ENCODE measurements at places on chromosomes 7 and 10.

DNA sequence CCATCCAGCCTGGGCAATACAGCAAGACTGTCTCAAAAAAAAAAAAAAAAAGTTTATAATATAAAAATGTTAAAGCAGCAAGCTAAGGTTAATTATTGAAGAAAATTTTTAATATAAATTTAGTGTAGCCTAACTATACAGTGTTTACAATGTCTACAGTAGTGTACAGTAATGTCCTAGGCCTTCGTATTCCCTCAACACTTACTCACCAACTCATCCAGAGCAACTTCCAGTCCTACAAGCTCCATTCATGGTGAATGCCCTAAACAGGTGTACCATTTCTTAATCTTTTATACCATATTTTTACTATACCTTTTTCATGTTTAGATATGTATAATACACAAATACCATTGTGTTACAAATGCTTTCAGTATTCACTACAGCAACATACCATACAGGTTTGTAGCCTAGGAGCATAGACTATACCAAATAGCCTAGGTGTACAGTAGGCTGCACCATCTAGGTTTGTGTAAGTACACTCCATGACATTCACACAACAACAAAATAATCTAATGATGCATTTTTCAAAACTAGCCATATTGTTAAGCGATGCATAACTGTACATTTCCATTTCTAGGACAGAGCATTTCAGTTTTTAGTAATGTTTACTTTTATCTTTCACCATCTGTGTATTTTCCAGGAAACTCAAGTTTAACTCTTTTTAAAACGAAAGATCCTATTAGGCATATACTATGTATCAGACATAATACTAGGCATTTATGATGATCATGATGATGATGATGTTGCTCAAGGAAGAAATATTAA is 43.3 kb downstream of the CNOT4 start:
- DNase-seq = no peak
- H3K27ac ChIP-seq = no peak overlapping the region
- no peaks in the 10 kb centered on the region for H3K36me3 ChIP-seq
- H3K27me3 ChIP-seq = no peaks in the 10 kb centered on the region
- peaks cover 7% of the 10 kb centered on the region for H3K4me1 ChIP-seq

- H3K4me1 ChIP-seq = peaks cover 12% of the 10 kb centered on the region
- H3K36me3 ChIP-seq = no peaks in the 10 kb centered on the region
- DNase-seq = no peak
- H3K27me3 ChIP-seq = peaks cover 27% of the 10 kb centered on the region
- H3K27ac ChIP-seq = no peak overlapping the region
- H3K4me3 ChIP-seq = no peak overlapping the region
Observed at GRCh38 chr10:23345861-23346260, 1.3 kb upstream of the C10orf67 start.

GRCh38 chr7:28661826-28662595 is 249.7 kb downstream of the CREB5 start:
- DNase-seq = no peak
- H3K36me3 ChIP-seq = peaks cover 13% of the 10 kb centered on the region
- H3K4me1 ChIP-seq = no peaks in the 10 kb centered on the region
- H3K27me3 ChIP-seq = no peaks in the 10 kb centered on the region

- H3K27ac ChIP-seq = peak overlapping the region; percentile 4
- H3K27me3 ChIP-seq = no peaks in the 10 kb centered on the region
- H3K4me3 ChIP-seq = no peak overlapping the region
- no peak for DNase-seq
- peaks cover 15% of the 10 kb centered on the region for H3K4me1 ChIP-seq
Observed at GRCh38 chr7:126524967-126525366, 727.8 kb downstream of the GRM8 start.

- DNase-seq = peak; percentile 70
- H3K36me3 ChIP-seq = no peaks in the 10 kb centered on the region
- H3K4me3 ChIP-seq = no peak overlapping the region
- H3K27ac ChIP-seq = no peak overlapping the region
Observed at GRCh38 chr7:28626624-28627262, 214.4 kb downstream of the CREB5 start.

DNA sequence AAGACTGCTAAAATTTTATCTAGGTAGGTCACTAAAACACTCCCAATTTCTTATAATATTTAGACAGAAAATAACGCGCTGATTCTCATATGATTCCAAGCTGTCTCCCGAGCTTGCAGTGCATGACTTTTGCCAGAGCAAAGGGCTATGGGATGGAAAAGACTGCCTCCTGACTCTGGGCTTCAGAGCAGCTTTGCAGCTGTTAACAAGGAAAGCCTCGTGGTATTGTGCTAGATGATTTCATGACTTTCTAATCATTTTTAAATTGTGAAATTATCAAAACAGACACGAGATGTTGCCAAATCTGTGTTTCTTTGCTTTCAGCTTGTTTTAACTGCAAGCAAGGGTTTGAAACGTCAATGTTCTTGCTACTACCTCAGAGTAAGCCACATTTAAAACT is 238.3 kb downstream of the AGMO start:
- no peaks in the 10 kb centered on the region for H3K27me3 ChIP-seq
- no peak overlapping the region for H3K27ac ChIP-seq
- peaks cover 4% of the 10 kb centered on the region for H3K4me1 ChIP-seq

DNA sequence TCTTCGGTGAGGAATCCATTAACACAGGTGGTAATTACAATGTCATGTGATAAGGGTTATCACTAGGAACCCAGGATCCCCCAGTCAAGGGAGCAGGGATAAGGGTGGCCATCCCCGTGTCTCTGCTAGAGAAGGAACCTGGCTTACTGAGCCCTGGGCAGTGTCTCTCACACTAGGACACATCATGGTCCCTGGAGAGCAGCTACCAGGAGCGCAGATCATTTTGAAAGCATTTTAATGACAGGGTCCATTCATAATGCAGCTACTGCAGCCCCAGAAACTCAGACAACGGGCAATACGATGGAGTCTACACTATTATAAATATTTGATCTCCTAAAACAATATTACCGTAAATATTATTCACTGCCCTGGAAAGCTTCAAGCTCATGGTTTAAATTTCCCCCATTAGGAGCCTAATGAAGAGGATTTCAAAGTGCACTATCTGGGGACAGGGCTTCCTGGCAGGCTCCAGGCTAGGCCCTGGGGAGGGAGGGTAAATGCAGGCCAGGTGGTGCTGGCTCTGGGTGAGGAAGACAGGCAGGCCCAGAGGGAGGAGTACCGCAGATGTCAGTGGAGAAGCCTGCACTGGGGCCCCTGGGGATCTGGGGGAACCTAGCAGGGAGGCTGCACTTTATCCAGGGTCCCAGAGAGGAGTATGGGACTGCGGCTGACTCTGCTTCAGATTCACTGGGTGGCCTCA is 52.6 kb upstream of the LOXL4 start:
- no peak for DNase-seq
- H3K4me3 ChIP-seq = no peak overlapping the region
- no peaks in the 10 kb centered on the region for H3K36me3 ChIP-seq
- no peaks in the 10 kb centered on the region for H3K27me3 ChIP-seq
- H3K4me1 ChIP-seq = peaks cover 7% of the 10 kb centered on the region

- no peak overlapping the region for H3K27ac ChIP-seq
- H3K4me3 ChIP-seq = no peak overlapping the region
- DNase-seq = no peak
- no peaks in the 10 kb centered on the region for H3K4me1 ChIP-seq
- peaks cover 18% of the 10 kb centered on the region for H3K27me3 ChIP-seq
Observed at GRCh38 chr7:154584352-154585252, 418.3 kb downstream of the PAXIP1 start.

DNA sequence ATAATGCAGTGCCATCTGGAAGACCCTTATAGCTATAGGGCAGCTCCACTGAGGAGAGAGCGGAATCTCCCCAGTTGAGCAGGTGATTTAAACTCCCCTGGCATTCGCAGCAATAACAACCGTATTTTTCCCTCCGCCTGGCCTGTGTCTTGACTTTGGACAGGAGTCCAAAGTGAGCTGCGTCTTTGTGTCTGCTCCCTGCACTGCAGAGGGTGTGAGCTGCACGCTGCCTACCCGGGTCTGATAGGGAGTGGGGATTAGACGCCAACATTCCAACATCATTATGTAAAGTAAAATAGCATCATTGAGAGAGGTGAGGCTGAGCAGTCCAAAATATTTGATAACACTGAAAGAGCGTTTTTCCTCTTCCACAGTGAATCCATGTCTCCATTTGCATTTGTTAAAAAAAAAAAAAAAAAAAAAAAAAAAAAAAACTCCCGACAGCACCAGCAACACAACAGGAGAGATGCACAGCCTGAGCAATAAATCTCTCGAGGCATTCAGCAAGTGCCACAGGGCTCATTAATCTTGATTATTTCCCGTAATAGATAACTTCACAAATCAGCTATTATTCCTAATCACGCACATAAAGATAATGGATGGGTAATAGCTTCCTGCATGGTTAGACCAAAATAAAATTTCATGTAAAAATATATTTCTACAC is 68.6 kb downstream of the CELF2 start:
- H3K27me3 ChIP-seq = no peaks in the 10 kb centered on the region
- no peaks in the 10 kb centered on the region for H3K36me3 ChIP-seq
- no peak overlapping the region for H3K27ac ChIP-seq
- no peak overlapping the region for H3K4me3 ChIP-seq
- H3K4me1 ChIP-seq = no peaks in the 10 kb centered on the region
- no peak for DNase-seq

GRCh38 chr7:25031007-25031406 is 51.0 kb upstream of the OSBPL3 start:
- peaks cover 29% of the 10 kb centered on the region for H3K4me1 ChIP-seq
- H3K36me3 ChIP-seq = peaks cover 3% of the 10 kb centered on the region

- H3K36me3 ChIP-seq = peaks cover 5% of the 10 kb centered on the region
- H3K27me3 ChIP-seq = no peaks in the 10 kb centered on the region
- DNase-seq = no peak
Observed at GRCh38 chr7:16785321-16785720, 19.5 kb downstream of the AGR2 start.

- no peak overlapping the region for H3K27ac ChIP-seq
- no peaks in the 10 kb centered on the region for H3K4me1 ChIP-seq
- H3K27me3 ChIP-seq = peaks cover 5% of the 10 kb centered on the region
- no peak for DNase-seq
- no peak overlapping the region for H3K4me3 ChIP-seq
Observed at GRCh38 chr7:155975490-155975889, 163.2 kb upstream of the SHH start.

DNA sequence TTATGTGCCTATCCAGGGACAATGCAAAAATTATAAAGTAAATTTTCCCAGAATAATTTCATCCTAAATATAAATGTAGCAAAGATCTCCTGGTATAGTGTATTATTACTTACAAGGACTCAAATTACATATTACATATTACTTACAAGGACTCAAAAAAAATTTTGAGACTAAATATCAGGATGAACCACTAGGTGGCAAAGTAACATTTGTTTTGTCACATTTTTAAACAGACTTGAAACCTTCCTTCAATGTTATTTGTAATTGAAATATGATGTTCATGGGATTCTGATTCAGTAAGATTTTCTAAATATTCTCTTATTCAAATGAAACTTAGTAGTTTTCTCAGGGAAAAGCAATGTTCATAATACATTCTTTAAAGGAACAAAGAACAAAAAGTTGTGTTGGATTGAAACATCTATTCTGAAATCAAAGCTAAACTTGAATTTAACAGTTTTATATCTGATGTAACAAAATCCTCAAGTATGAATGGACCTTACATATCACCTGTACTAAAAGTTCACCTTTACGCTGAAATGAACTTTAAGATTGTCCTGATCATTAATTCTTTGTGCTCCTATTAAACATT is 74.3 kb upstream of the GNAI1 start:
- H3K27me3 ChIP-seq = no peaks in the 10 kb centered on the region
- H3K36me3 ChIP-seq = peaks cover 10% of the 10 kb centered on the region
- H3K4me3 ChIP-seq = no peak overlapping the region

DNA sequence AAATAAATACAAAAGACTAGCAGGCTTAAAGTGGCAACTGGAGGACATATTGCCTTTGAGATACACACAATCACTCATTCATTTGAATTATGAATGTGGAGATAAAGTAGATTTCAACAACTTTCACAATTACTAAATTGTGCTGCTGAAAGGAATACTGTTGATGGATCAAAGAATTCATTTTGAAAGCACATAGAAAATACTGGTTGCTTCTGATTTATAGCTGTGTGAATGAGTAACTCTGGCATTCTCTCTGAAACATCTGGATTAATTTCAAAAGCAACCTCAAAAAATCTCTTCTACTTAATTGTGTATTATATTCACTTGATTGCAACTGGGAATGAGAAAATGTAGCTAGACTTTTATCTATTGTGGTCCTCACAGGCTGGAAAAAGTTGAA is 397.6 kb downstream of the THSD7A start:
- H3K27me3 ChIP-seq = no peaks in the 10 kb centered on the region
- peaks cover 7% of the 10 kb centered on the region for H3K36me3 ChIP-seq
- H3K4me1 ChIP-seq = peaks cover 17% of the 10 kb centered on the region

- peaks cover 18% of the 10 kb centered on the region for H3K4me1 ChIP-seq
- DNase-seq = no peak
- H3K27ac ChIP-seq = no peak overlapping the region
- no peaks in the 10 kb centered on the region for H3K36me3 ChIP-seq
Observed at GRCh38 chr10:54444170-54444569, 356.9 kb downstream of the PCDH15 start.

- no peak for DNase-seq
- peaks cover 75% of the 10 kb centered on the region for H3K36me3 ChIP-seq
- H3K4me3 ChIP-seq = no peak overlapping the region
- peak overlapping the region; percentile 50 for H3K27ac ChIP-seq
- H3K27me3 ChIP-seq = no peaks in the 10 kb centered on the region
Observed at GRCh38 chr7:128767475-128768110, 8.0 kb downstream of the OPN1SW start.

DNA sequence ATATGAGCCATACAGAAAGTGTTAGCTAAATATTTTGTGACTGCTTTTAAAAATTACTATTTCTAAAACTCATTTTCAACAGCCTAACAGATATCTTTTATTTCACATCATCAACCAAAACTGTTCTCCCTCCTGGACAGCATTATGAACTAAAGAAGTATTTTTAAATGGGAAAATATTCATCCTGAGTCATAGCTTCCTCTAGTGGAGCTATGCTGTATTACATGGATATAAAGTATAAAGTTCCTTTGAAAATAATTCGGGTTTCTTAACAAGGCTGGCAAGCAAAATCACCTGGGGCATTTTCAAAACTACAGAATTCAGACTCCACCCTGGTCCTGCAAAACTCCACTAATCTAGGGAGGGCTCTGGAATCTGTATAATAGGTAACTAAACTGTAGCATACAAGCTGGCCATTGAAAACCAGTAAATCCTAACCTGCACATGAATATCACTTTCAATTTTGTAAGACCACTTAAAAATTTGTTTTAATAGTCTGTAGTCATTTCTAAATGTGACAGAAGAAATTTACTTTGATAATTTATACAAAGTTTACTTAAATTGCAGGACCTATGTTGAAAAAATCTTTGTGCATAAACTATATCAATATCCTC is 53.5 kb downstream of the SCIN start:
- H3K4me3 ChIP-seq = no peak overlapping the region
- no peaks in the 10 kb centered on the region for H3K36me3 ChIP-seq
- H3K27me3 ChIP-seq = no peaks in the 10 kb centered on the region

- peak; percentile 57 for DNase-seq
- H3K4me1 ChIP-seq = no peaks in the 10 kb centered on the region
- no peaks in the 10 kb centered on the region for H3K36me3 ChIP-seq
- no peak overlapping the region for H3K4me3 ChIP-seq
- no peaks in the 10 kb centered on the region for H3K27me3 ChIP-seq
Observed at GRCh38 chr7:23938937-23939552, 229.0 kb downstream of the STK31 start.

- no peak overlapping the region for H3K27ac ChIP-seq
- H3K36me3 ChIP-seq = peaks cover 61% of the 10 kb centered on the region
- H3K4me3 ChIP-seq = no peak overlapping the region
Observed at GRCh38 chr7:92115821-92116220, 18.5 kb downstream of the CYP51A1 start.
